ENCODE measurements at places on chromosomes 4 and X.
A peak's percentile ranks its signal among the peaks of the same experiment; 100 is the strongest.

DNA sequence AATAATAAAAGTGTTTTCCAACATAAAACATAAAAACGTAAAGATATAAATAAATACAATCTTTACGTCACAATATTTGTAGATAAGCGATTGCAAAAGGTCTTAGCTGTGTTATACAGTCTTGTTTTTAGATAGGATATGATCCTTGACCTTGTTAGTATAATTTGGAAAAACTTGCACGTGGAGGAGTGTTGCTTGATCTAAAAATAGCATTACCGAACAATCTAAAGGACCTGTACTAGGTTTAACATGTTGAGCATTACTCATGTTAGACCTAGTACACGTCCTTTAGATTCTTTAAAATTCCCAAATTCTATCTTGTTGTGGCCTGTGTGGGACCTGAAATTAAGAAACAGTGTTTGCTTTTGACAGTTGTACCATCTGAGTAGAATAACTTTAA is 1.6 kb downstream of the METAP1 start:
- no peak for DNase-seq

GRCh38 chr4:39565878-39566600 is 38.8 kb upstream of the UGDH start:
- DNase-seq, result peak; percentile 50

- DNase-seq, result no peak
These were observed 128.8 kb upstream of the NKX1-1 start for GRCh38 chr4:1534876-1535526.

- DNase-seq, result no peak
These were observed 472.3 kb downstream of the PDHA2 start for GRCh38 chr4:96312046-96312685.

- no peak for DNase-seq
These were observed 1472.7 kb downstream of the ARAP2 start for GRCh38 chr4:34771632-34772031.

GRCh38 chrX:154774622-154775021 is 12.0 kb downstream of the DKC1 start:
- DNase-seq, result no peak

- DNase-seq, result peak; percentile 69
These were observed 31.8 kb upstream of the IQSEC2 start for GRCh38 chrX:53312946-53313727.

DNA sequence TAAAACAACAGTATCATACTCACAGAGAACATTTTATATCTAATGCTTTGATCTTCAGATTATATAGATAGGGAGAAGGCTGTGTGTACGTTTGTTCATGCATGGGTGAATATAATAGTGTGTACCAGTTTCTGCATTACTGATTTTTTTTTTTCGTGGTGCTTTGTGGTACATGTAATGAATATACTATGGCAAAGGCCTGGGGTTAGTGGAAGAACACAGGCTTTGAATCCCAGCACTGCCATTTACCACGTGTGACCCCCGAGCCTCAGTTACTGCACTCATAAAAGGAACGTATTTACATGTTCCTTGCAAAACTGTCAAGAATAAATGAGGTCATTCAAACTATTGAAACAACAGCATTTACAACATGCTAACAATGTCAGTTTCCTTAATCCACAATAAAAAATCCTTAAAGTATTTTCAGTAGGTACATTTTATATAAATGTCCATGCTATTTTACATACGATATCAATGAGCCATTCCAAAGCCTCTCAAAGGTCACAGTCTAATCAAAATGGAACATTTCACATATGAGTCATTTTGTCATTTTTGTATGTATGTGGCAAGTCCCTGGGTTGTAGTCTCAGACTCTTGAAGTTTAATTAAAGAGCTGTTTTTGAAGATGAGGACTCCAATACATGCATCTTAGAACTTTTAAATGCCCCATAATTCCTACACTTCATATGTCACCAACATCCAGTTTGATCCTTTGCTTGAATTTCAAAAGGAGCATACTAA is 242.8 kb downstream of the PPP3CA start:
- no peak for DNase-seq

- no peak for DNase-seq
These were observed 1181.1 kb upstream of the PCDH7 start for GRCh38 chr4:29538889-29539646.

- no peak for DNase-seq
These were observed 191.5 kb downstream of the SLC7A11 start for GRCh38 chr4:138050601-138051000.

- no peak for DNase-seq
These were observed 205.4 kb downstream of the SHROOM3 start for GRCh38 chr4:76640353-76640910.

DNA sequence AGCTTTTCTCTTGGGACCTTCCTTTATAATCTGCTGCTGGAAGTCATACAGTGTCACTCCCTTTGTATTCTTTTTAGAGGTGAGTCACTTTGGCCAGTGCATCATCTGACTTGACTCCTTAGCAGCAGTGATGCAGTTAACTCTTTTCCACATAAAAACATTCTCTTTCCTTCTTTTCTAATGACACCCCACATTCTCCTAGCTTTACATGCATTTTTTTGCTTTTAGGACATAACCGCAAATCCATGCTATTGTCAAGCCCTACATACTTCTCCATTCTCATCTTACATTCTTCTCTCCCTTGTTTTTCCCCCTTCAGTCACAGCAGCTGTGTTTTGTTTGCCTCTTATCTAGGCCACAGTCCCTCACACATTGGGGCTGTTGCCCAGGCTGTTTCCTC is 55.1 kb downstream of the ZNF330 start:
- DNase-seq, result peak; percentile 29

DNA sequence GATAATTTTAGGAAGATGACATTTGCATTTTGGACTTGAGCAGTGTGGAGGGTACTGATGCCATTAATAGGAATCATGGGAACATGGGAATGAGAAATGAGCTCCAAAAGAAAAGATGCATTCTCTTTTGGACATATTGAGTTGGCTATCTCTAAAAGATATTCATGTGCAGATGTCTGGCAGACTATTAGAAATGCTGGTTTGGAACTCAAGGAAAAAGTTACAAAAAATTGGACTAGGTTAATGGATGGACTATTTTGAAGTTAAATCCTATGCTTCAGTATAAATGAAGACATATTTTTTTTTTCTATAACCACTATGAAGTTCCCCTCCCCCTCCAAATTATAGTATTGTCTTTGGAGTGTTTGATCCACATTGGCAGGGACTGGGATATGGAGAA is 3.6 kb upstream of the LIMCH1 start:
- no peak for DNase-seq

DNA sequence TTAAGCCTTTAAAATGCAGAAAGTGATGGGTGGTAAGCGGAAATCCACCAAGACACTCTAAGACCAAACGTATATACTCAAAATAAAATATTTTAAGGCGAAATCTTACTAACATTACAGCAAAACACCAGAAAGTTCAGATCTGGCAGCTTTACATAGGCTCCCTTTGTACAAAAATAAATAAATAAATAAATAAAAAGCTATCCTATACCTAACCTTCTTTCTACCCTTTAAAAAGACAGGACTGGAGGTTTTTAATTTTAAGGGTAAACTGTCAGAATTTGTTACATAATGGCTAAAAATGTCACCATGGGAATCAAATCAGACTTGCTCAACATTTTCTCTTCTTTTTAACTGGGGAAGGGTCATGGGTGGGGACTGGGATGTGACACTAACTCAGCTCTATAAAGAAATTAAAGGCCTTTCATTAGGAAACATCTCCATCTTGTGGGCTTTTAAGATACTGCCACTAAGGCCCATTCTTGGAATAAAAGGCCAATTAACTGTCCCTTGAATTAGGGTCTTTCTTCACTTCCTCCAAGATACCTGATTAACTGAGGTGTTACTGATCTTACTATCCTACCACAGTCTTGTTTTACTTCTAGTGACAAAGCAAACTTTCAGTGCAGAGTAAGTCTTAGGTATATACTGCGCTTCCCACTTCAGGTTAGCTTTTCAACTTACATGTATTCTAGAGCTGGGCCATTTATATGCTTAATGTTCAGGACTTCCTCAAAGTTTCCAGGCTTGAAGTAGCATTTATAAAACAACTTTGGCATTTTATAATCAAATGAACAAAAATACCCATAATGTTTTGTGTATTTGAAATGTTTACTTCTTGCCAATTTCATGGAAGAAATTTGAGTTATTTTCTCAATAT is 13.3 kb downstream of the HNRNPD start:
- DNase-seq, result peak; percentile 44

DNA sequence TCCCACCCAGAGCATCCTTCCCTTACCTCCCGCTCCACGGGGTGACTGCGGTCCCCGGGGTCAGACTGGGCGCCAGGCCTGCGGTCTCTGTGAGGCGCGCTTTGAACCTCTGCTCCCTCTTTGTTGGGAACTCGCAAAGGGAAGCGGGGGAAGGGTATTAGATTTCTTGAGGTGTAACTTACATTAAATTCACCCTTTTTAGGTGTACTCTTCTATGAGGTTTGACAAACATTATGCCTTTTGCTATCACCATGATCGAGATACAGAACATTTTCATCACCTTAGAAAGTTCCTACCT is 569 bp downstream of the DCK start:
- no peak for DNase-seq

DNA sequence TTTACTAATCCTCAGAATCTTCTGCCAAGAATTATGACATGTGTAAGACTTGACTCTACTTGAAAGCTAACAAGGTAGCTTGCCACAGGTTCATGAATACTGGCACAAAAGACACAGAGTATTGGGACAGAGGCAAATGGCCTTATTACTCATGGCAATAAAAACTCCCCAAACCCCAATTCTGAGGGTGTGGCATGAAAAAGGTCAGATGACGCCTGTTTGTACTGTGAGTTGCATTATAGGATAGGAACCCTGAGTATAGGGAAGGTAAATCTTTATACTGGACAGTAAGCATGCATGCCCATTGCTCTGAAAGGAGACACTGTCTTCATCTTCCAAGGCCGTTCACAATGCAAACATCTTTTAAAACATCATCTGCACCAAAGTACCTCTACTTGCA is 600.0 kb downstream of the IL1RAPL1 start:
- DNase-seq, result no peak

DNA sequence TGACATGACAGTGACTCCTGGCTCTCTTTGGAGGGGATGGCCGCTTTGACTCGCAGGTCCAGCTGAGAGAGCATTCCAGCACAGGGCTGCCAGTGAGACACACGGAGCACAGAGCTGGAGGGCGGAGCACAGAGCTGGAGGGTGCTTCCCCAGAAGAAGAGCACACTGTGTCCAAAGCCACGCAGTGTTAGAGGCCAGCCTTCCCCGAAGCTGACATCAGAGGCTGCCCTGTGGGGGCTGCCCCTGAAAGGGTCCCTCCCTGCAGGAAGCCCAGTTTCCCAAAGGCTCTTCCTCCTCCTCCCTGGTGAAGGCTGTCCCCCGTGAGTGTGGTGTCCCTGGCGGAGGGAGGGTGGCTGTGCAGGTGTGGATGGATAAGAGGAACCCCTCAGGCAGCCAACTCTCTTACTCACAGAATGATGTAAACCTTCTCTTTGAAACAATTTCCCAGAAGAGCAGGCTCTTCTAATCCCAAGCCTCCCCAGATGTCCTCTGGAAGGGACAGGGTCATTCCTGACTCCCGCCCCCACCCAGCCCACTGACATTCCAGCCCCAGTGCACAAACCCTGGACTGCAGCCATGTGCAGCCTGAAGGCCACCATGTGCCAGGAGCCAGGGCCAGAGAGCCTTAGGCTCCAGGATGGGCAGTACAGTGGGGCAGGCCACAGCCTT is 53.4 kb downstream of the PSAPL1 start:
- no peak for DNase-seq

GRCh38 chrX:118675326-118675965 is 52.0 kb upstream of the IL13RA1 start:
- no peak for DNase-seq

DNA sequence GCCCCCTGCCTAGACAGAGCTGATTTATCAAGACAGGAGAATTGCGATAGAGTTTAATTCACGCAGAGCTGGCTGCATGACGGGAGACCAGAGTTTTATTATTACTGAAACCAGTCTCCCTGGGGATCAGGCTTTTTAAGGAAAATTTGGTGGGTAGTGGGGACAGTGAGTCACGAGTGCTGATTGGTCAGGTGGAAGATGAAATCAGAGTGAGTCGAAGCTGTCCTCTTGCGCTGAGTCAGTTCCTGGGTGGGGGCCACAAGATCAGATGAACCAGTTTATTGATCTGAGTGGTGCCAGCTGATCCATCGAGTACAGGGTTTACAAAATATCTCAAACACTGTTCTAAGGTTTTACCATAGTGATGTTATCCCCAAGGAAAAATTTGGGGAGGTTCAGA is 36.6 kb downstream of the MYOZ2 start:
- no peak for DNase-seq

- DNase-seq, result no peak
These were observed 257.8 kb upstream of the NRK start for GRCh38 chrX:105564501-105564900.

DNA sequence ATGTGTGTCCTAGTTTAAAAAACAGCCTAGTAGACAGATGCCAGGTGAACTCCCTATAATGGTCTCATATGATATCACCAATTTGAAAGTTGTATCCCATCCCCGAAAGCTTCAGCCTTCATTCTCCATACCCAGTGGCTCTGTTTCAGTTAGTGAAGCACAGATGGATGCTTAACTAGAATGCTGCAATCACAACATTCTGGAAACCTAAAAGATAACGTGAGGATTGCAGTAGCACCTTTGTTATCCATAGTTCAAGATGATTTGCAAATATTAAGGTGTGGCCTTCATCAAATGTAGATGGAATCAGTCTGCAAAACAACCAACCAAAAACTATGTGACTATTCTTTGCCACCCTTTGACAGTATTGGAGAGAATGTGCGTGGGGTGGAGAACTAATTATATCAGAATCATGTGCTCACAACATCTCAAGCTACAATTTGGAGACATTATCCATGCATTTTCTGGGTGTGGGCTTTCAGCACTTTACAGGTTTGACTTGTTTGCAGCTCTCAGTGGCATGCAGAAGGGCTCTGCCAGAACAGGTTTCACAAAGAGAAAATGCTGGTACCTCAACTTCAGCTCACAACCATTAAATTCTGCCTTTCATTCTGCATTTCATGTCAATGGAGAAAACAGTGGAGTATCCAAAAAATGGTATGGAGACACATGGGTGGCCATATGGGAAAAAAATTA is 18.3 kb upstream of the PPID start:
- DNase-seq, result no peak

GRCh38 chrX:68894513-68895340 is 65.9 kb downstream of the EFNB1 start:
- DNase-seq, result peak; percentile 62

GRCh38 chrX:15816886-15817285 is 26.6 kb downstream of the ZRSR2 start:
- DNase-seq, result no peak

- no peak for DNase-seq
These were observed 20.6 kb upstream of the APELA start for GRCh38 chr4:164856396-164856795.

GRCh38 chr4:165537028-165537648 is 158.3 kb downstream of the CPE start:
- DNase-seq, result peak; percentile 65
